ENCODE measurements at places on chromosomes 3 and 15. TPM values are rescaled to one million over a fixed set of nuclear protein-coding genes. Genes with fewer than 3 reads are reported as not detected.

- DNase-seq = no peak
These were observed 6.9 kb upstream of the ZNF662 start for GRCh38 chr3:42898896-42899675.

DNA sequence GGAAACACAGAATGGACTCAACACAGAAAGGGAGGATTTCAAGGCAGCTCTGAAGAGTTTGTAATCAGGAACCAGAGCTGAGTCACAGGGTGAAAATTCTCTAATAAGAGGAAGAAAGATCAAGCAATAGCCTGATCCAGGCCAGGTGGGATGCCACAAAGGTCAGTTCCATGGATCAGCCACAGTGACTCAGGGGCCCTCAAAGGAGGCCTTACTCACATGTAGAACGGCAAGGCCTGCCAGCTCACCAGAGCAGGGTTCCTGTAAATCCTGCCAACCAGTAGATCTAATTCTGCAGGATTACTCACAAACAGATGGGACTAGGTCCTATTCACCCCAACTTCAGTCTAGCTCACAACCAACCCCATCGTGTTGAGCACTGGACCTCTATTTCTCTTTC, 78.3 kb upstream of the PPP2R3A start:
- DNase-seq = no peak

- DNase-seq = no peak
These were observed 574 bp downstream of the CHST2 start for GRCh38 chr3:143119974-143120715.

DNA sequence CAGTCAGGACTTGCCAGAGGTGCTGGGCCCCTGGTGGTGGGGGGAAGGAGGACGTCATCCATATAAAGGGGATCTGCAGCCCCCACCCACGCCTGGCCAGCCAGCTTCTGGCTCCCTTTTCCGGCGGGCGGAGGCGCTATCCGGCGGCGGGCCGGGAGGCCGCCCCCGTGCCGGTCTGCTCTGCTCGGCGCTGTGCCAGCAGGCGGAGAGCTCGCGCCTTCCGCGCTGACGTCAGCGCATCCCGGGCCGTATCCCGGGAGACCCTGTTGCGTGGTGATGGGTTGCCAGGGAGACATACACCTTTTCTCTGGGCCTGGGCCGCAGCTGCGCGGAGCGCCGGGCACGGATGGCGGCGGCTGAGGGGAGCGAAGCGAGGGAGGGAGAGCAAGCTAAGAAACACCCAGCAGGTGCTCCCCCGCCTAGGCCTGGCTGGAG, 1.1 kb downstream of the FAM131A start:
- DNase-seq = peak; percentile 60

GRCh38 chr3:110314512-110315114, 757.0 kb upstream of the NECTIN3 start:
- no peak for DNase-seq

DNA sequence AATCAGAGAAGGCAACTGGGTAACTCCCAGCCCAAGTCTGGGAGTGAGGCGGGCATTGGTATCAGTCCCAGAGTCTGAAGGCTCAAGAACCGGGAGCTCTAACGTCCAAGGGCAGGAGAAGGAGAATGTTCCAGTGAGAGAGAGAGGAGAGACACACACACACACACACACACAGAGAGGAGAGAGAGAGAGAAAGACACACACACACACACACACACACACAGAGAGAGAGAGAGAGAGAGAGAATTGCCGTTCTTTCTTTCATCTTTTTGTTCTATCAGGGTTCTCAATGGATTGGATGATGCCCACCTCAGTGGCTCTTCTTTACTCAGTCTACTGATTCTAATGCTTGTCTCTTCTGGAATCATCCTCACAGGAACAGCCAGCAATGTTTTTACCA, 57.0 kb downstream of the NR1D2 start:
- no peak for DNase-seq

DNA sequence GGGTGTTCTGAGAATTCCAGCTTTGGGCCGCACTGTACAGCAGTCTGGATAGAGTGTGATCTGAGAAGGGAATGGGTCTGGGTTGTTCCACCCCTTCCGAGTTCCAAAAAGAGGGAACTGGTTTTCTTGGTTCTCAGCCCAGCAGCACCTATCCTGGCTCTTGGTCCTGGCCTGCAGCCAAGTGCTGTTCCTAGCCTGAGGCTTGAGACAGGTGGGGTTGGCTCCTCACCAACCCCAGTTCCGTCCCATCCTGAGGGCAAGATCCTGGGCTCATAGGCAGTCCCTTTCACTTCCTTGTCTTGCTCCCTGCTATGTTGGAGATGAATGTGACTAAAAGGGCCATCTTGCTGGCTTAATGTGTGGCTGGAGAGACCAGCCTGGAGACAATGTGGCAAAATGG, 15.2 kb downstream of the IVD start:
- DNase-seq = no peak

GRCh38 chr15:57234156-57234555, 142.1 kb upstream of the CGNL1 start:
- DNase-seq = no peak

GRCh38 chr15:70690491-70691276, 72.7 kb downstream of the UACA start:
- no peak for DNase-seq

DNA sequence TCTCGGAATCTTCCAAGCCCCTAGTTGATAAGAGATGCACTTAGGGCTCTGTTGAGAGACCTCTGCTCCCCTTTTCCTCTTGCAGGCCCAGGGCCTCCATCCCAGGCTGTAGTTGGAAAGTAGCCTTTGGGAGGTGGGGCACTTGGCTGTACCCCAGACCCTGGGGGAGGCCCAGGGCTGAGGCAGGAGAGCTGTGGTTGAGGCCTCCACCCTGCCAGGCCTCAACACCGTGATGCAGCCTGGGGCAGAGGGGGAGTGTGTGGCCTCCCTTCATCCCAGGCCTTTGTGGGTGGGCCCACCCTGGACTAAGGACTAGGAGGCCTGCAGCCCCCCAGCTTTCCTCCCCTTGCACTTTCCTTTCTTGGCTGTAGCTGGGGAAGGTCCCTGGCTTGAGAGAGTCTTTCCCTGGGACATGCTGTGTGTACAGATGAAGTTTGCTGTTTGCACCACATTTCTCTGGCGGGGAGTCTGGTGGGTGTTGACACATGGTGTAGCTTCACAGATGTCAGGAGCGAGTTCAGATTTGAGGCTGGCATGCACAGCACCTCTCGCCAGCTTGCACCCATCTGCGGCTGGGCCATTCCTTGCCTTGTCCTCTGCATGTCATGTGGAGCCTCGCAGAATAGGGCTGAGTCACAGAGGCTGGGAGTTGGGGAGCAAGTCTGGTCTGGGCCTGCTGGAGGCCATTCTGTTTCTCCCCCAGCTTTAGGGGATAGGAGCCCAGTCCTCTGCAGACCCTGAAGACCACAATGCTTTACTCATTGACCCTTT, 13.7 kb downstream of the PLEKHO2 start:
- no peak for DNase-seq

DNA sequence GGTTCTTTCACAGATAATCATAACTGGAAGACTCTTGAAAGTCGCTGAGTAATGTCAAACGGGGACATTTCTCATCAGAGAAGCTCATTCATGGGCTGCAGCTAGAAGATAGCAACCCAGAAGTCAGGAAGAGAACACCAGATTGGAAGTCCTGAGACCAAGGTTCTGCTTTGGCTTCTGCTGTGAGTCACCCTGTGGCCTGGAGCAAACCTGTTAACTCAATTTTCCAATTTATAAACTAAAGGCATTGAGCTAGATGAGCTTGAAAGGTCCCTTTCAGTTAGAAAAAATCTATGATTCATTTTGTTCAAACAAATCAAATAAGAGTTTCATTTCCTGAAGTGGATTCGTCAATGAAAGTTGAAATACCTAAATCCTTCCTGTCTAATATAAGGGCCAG, 402.2 kb downstream of the EPHB1 start:
- DNase-seq = no peak

DNA sequence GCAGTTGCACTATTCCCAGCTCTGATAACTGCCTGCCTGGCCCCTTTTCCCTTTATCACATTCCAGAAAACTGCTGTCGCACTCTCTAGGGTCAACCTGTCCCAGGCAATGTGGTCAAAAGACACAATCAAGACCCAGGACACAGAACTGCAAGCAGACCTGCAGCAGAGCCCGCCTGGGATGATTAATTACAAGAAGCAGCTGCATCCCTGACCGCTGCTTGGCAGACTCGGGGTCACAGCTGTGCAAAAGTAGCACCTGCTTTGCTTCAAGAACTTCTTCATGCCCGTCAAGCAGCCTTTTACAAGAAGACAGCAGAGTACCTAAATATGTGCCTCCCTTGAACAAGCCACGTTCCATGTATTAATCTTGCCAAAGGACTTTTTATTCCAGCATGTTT, 120.0 kb upstream of the ST8SIA2 start:
- DNase-seq = no peak

GRCh38 chr15:24955531-24955921, 739 bp downstream of the SNRPN start:
- DNase-seq = no peak

GRCh38 chr15:89378296-89379151, 43.9 kb upstream of the POLG start:
- DNase-seq = no peak

- no peak for DNase-seq
These were observed 5.7 kb downstream of the RAD54L2 start for GRCh38 chr3:51544011-51544775.

DNA sequence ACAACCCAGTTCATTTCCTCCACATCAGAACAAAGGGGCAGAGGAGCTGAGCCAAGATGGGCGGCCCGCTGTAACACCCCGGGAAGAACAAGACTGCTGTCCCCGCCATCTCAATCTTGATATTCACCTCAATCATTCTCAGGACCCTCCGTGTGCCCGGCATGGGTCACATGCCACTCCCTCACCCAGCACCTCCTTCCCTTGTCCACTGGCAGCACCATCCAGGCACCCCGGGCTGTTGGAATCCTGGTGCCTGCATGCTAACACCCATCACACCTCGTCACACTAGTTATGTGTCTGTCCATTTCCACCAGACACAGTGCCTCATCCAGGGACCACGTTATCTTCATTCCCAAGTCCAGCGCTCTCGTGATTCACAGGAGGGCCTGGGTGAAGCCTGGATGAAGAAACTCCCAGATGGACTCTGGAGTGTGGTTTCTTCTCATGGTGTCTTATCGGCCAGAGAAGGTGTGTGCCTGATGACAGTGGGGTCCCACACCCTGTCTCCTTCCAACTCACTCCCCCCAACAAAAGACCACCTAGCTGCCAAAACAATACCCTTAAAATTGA, 16.7 kb downstream of the MEGF11 start:
- DNase-seq = no peak

- DNase-seq = no peak
These were observed 65.7 kb upstream of the DGKG start for GRCh38 chr3:186427627-186428281.

DNA sequence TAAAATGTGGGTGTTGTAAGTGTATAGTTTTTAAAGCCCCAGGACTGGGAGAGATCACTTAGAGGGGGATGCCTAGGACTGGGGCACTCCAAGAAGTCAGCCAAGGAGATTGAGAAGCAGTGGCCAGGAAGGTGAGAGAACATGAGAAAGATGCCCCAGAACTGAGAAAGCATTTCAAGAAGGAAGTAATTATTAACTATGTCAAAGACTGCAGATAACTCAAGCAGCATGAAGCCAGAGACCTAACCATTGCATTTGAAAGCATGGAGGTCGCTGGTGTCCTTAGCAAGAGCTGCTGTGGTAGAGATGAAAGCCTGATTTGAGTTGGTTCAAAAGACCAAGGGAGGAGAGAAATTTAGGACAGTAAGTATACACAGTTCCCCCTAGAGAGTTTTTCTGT, 30.6 kb upstream of the SLC2A2 start:
- no peak for DNase-seq

DNA sequence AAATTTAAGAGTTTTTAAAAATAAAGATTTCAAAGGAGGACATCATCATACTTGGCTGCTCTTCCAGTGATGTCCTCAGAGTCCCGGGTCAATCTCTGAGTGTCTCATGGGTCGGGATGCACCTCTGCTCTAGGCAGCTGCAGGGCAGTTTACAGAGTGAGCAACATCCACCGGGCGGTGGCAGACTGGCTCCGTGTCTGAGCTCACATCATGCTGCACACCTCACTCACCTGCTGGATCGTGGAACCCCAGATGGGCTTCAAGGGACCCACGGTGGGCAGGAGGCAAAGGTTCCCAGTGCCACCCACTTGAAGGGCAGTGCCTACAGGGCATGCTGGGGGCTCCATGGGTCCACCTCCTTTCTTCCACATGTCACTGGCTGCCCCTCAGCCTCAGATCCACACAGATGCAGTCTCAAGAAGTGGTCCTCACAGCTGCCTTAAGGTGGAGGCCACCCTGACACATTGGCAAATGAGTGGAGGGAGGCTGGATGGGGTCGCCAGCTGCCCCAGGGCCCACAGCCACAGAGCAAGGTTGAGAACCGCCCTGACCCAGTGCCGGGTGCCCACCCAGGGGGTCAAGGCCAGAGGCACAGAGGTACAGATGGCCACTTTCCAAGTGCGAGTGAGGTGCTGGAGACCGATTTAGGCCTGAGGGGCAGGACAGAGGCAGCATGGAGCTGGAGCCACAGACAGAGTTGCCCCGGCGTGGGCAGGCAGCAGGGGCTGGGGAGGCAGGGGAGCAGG, 25.2 kb downstream of the CYFIP1 start:
- no peak for DNase-seq

GRCh38 chr3:114626751-114627150, 332.9 kb downstream of the TIGIT start:
- no peak for DNase-seq

DNA sequence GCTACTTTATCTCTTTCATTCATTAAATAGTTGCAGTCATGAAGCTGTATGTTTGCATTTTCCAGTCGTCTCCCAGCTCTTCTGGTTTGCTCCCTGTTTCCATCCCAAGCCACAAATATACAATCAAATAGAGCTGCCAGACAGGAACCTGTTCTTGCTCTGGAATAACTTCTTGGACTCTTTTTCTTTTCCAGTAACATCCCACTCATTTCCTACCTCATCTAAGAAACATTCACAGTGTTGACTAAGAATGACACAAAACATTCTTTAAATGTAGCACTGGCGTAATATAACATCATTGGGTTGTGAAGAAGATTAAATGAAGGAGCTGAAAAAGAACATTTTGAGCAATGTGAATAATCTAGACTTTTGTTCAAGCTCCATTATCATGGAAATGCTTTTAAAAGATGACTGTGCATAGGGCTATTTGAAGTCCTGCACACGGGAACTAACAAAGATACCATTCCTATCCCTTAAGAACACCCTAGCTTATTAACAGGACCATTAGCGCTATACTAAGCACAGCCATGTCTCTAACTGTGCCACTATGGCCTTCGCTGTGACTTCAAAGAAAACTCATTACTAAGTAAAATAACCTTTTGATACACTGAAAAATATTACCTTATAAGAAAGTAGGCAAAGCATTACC, 574.0 kb downstream of the NAALADL2 start:
- DNase-seq = no peak

- DNase-seq = no peak
These were observed 57.9 kb downstream of the APBA2 start for GRCh38 chr15:28943611-28944230.

GRCh38 chr3:150308481-150309256, 99.4 kb upstream of the TSC22D2 start:
- no peak for DNase-seq

GRCh38 chr3:107425033-107425432, 47.8 kb downstream of the CCDC54 start:
- no peak for DNase-seq

Gene CNTN4
- total RNA-seq = 103 TPM

Gene IDH3A
- 138 TPM for total RNA-seq

Gene CD96
- 13.7 TPM for total RNA-seq

Gene CADPS
- total RNA-seq = 0.14 TPM

Gene IL12A
- not detected for total RNA-seq

Data from thoracic aorta (tissue), 2 donors.